ENCODE measurements at places on chromosomes 16 and 17.

DNA sequence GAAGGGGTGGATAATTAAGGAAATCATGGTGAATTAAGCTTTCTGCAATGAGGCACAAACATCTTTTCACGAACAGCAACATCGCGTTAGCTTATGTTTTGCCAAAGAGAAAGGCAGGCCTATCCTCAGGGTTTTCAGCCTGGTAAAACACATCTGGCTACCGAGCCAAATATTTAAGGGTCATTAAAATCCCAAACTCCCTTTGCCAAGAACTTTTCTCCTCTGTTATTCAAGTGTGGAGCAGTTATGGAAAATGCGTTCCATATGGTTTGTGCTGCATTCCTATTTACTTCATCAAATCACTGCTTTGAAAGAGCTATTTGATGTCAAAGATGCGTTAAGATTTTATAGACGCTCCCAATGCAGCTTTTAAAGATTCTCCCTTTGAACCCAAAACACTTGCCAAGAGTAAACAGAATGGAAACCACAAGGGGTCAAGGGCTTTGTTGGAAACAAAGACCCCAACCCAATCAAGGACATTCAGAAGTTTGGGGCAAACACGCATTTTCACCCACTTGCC is 308.3 kb upstream of the CDH5 start:
- DNase-seq = no peak

GRCh38 chr17:31295489-31295871 is 1.6 kb downstream of the OMG start:
- DNase-seq = no peak

DNA sequence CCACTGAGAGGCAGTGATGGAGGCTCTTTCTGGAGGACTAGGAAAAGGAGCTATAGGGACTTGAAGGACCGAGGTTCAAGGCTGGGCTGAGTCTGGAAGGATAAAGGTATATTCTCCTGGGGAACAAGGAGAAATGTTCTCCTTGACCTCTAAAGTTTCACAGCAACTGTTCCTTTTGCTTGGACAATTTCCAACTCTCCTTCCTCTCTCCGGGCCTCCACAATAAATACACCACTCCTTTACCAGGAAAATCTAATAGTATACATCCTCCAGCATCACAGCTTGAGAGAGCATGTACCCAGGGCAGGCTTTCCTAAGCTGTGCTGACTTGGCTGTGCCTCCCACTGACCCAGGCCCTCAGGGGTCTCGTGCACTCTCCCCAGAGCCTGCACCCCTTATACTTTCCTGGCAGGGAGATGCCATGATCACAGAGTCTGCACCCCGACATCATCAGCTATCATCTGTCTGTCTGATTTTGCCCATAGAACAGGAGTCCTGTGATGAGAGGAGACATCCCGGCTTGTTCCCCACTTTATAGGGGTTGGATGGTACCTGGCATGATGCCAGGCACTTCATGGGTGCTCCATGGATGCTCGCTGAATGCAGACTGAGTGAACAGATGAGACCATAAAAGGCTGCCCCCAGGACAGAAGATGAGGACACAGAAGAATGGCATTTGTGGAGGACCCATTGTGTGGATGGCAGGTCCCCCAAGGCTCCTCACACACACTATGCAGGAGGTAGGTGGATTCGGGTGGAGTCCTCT is 582.6 kb upstream of the CDH5 start:
- no peak for DNase-seq

- no peak for DNase-seq
Observed at GRCh38 chr16:9154567-9155410, 63.3 kb downstream of the HAPSTR1 start.

DNA sequence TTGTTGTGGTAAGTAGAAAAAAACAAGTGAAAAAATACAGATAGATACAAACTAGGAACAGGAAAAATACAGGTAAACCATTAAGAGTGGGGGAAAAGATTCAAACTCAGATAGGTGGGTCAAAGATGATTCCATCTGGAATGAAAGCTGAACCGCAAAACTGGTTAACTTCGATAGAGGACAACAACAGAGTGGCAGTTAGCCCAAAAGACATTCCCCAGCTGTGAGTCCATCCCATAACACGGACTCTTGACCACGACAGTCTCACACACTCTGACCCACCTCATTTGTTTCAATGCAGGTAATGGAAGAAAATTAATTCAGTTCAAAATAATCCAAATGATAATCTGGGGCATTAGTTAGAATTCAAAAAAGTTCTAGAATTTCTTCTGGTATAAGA is 13.5 kb downstream of the ELAC2 start:
- no peak for DNase-seq

DNA sequence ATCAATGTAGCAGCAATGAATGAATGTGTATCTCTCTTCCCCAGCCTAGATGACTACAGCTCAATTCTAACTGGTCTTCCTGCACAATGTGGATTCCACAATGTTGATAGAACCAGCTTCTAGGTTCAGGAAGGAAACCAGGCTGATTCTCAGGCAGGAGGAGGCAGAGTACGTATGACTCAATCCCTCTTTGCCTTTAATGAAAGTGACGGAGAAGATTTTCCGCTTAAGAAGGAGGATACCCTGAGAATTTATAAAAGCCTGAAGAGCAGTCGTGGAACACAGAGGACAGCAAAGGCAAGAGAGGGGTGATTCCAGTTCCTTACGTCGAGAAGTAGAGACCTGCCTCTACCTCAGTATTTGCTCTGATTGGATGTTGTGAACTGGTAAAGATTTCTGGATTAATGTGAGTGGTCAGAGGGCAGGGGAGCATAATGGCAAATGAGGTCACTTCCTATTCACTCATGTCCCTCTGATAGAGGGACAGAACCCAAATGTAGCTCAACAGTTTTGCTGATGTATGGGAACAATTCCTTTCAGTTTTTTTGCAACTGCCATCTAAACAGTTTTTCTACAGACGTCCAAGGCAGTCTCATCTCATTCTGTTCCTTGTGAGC is 15.0 kb upstream of the SLC16A11 start:
- DNase-seq = peak; percentile 28

DNA sequence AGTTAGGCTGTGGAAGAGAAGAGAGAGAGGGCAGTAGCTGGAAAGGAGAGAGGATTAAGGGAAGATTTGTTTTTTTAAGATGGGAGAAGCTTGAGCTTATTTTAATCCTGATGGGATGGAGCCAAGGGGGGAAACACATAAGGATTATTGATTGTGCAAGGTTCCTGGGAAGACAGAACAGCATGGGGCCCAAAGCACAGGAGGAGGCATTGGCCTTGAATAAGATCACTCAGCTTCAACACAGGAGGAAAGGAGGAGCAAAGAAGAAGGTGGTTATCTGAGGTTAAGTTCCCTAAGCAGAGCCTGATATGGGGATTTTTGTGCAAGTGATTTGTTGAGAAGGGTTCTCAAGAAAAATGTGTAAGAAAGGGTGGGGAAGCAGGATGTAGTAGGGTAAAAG is 169.8 kb downstream of the ABCC12 start:
- no peak for DNase-seq

DNA sequence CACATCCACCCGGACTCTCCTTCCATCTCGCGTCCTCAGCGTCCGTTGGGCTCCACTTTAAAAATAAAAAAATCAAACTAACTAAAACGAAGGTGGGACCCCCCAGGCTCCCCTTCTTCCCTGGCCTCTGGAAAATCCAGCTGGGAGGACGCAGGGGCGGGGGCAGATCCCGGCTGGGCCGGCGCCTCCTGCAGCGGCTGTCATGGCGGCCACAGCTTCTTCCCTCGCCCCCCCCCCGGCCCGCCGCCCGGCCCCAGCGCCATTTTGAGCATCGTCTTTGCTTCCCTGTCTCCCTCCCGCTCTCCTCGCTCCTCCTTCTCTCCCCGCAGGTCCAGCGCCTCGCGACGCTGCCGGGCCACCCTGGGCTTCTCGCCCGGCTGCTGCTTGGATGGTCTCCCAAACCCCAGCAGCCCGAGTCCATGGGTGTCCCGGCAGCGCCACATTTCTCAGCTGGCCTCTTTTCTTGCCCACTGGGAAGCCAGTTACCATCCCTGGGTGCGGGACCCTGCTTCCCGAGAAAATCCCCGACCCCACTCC is 3.3 kb downstream of the HOXB2 start:
- DNase-seq = peak; percentile 76

GRCh38 chr16:78689028-78689427 is 589.6 kb downstream of the WWOX start:
- DNase-seq = no peak

DNA sequence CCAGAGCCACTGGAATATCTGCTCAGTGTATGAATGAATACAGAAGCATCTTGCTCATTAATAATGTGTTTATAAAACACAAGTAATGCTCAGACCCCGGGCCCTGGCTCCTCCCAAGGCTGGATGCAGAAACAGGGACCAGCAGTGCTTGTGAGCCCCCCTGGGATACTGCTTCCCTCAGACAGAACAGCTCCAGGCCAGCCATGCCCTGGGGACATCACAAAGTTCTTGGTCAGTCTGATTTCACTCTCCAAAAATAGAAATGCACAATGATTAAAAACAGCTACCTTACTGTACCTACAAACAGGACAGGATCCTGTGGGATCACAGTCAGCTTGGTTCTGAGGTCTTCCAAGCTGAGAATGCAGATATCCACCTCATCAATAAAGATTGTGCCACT is 68.2 kb downstream of the ABCC12 start:
- no peak for DNase-seq

DNA sequence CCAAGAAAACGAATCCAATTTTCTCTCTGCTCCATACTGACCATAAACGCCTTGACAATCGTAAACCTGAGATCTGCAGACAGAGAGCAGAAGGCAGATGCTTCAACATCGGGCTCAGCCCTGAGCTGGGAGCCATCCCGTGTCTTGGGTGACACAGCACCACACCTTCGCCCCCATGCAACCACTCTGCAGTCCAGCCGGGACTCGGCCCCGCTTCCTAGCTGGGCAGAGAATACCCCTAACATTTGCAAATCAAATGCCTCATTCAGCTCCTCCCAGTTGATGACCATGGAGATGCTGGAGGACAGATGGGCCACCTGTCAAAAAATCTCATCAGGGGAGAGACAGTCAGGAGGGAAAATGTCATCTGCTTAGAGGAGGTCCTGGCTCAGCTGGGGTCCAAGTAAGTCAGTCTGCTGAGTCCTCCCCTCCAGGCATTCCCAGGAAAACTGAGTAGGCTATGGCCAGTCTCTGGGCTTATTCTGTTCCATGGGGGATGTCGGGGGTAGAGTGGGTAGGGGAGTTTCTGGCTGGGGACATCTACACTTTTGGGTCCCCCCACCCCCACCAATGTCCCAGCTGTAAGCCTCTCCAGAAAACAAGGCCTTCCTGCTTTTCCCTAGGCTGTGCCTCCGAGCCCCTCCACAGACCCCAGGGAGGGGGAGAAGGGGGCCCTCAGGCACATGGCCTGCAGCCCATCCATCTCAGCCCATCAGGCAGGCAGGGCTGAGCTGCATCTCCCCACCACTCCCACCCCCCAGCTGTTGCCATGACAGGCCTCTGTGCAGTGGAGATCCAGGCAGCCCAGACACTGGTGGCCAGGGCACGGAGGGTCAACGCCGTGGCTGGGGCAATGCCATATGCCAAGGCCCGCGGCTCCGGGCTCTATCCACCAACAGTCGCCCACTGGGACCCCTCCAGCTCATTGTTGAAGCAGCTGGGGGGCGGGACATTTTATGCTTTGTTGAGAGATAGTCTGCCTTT is 158.6 kb downstream of the AXIN2 start:
- no peak for DNase-seq

DNA sequence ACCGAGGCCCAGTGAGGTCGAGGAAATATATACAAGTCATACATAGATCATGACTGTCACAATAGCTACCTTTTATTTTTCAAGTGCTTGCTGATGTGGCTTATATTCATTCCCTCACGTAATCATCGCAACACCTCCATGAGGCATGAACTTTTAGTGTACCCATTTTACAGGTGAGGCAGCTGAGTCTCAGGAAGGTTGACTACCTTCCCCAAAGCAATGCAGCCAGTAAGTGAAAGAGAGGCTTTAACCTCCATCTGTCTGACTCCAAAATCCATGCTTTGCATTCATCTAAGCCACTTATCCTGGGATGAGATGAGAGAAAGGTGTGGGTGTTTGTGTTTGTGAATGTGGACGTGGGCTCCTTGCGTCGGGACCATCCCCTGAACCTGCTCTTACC is 30.8 kb downstream of the CALB2 start:
- no peak for DNase-seq

DNA sequence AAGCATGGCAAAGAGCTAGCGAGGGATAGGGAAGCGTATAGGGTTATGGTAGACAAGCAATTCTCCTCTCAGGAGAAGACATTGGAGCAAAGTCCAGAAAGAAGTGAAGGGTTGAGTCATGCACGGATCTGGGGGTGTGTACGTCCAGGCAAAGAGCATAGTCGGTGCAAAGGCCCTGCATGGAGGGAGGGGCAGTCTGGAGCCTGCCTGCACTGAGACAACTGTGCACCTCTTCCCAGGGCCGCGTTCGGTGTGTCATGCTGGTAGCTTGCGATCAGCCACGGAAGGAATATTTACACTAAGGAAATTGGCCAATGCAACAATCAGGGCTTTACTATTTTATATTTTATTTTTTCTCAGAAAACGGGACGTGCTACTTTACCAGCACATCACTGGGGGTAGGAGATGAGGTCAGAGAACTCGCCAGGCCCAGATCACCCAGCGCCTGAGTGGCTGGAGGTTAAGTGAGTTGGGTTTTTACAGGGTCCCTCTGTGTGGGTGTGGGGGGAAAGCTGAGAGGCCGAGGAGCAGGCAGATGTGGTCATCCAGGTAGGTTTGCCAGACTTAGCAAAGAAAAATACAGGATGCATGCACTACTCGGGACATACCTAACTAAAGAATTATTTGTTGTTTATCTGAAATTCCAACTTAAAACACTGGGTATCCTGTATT is 6.7 kb upstream of the B9D1 start:
- DNase-seq = no peak

- DNase-seq = no peak
Observed at GRCh38 chr16:14362774-14363371, 267.2 kb downstream of the PARN start.

DNA sequence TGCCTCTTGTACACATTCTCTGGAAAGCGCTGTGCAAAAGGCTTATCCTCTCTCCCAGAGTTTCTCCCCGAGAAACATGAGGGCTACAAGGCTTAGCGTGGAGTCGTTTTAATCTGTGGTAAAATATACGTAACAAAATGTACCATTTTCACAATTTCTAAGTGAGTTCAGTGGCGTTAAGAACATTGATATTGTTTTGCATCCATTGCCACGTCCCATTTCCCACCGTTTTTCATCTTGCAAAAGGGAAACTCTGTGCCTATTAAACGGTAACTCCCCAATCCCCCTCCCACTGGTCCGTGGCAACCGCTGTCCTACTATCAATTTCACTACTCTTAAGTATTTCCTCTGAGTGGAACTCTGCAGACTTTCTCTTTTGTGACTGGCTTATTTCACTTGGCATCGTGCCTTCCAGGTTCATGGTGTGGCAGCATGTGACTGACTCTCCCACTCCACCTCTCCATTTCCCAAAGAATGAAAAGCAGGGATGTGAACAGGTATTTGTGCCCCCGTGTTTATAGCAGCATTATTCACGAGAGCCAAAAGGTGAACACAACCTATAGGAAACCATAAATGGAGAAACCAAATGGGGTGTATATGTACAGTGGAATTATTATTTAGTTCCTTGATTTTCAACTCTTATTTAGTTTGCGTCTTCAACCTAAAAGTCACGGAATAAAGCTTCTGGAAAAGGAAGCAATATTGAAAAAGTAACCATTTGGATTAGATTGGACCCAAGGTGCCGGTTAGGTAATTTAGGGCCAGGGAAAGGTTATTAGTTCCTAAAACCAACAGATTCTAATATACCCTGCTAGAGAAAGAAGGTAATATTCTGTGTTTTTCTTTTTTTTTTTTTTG is 1.1 kb upstream of the USP32 start:
- peak; percentile 72 for DNase-seq

GRCh38 chr16:88634994-88635670 is 3.2 kb upstream of the IL17C start:
- DNase-seq = no peak

GRCh38 chr17:35127751-35128514 is 6.5 kb downstream of the FNDC8 start:
- DNase-seq = no peak

- DNase-seq = no peak
Observed at GRCh38 chr17:4519361-4519788, 20.7 kb downstream of the SPNS2 start.

Data from kidney tubule cell (primary cell).